Activated naive CD8-positive, alpha-beta T cell treated with anti-CD3 and anti-CD28 coated beads, Interleukin-2, amount 10 ng/mL, durations not matched to agents 7 days and 5 days (primary cell): ENCODE measurements at places on chromosomes 5 and 9. TPM values are rescaled to one million over a fixed set of nuclear protein-coding genes. Genes with fewer than 3 reads are reported as not detected.

The SOHLH1 gene
- total RNA-seq = not detected

The SLC6A7 gene
- total RNA-seq = not detected

The POU5F2 gene
- 1.4 TPM for total RNA-seq

The PCDHA4 gene
- not detected for total RNA-seq

The PAEP gene
- not detected for total RNA-seq

The GSN gene
- 9.6 TPM for total RNA-seq

The C9orf50 gene
- total RNA-seq = not detected

The GMCL2 gene
- total RNA-seq = not detected

The SLC2A6 gene
- total RNA-seq = 6.3 TPM

The SH3RF2 gene
- not detected for total RNA-seq

The DND1 gene
- 3.4 TPM for total RNA-seq

The LCP2 gene
- total RNA-seq = 444 TPM

The FBP1 gene
- total RNA-seq = 2.7 TPM

The SPATA31A3 gene
- not detected for total RNA-seq

The C9orf153 gene
- 0.30 TPM for total RNA-seq

The AOPEP gene
- total RNA-seq = 9.5 TPM

The WDR31 gene
- 1.00 TPM for total RNA-seq

The IL5 gene
- not detected for total RNA-seq

The IFNA2 gene
- not detected for total RNA-seq

The CD74 gene
- total RNA-seq = 350 TPM

The ZNF883 gene
- 1.1 TPM for total RNA-seq

The HAVCR2 gene
- 73.8 TPM for total RNA-seq

The INSYN2B gene
- not detected for total RNA-seq

The HSPA9 gene
- total RNA-seq = 183 TPM

The GOLGA1 gene
- total RNA-seq = 26.8 TPM

The FOXD4L4 gene
- 0.28 TPM for total RNA-seq

The NIPAL4 gene
- total RNA-seq = not detected
